Testis (tissue), 5 donors: ENCODE measurements at places on chromosomes 2 and 18.

DNA sequence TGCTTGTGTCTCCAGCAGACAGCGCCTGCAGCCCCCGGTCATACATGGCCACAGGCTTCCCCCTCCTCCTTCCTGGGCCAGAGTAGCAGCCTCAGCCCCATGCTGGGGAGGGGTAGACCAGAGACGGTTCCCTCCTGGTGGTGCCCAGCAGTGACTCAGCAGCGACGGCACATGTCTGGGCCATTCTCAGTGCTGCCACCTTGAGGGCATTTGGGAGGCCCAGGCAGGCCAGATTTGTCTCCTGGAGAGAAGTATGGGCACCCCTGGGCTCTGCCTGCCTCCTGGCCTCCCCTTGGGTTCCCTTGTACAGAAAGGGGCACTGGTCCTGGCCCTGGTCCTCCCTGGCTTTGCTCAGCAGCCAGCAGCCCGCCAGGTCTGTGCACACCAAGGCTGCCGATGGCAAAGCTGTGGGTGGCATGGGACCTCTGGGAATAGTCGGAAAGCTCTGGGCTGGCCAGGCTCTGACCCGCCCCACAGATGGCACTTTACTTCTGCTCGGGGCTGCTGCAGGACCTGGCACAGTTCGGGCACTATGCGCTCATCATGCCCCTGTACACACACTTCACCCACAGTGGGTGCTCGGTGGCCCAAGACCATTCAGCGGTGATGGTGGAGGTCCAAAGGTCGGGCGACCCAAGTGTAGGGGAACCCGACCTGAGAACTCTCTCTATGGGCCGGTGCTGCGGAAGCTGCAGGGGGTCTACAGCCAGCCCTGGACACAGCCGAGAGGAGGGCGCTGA lies 11.4 kb upstream of the ALPI start:
- peak; percentile 70 for DNase-seq

- no peak for DNase-seq
Observed at GRCh38 chr2:26679867-26680266, 12.7 kb upstream of the KCNK3 start.

- no peak for DNase-seq
Observed at GRCh38 chr2:24449344-24449743, 41.7 kb upstream of the NCOA1 start.

GRCh38 chr2:138640921-138641676 lies 139.1 kb downstream of the NXPH2 start:
- no peak for DNase-seq

DNA sequence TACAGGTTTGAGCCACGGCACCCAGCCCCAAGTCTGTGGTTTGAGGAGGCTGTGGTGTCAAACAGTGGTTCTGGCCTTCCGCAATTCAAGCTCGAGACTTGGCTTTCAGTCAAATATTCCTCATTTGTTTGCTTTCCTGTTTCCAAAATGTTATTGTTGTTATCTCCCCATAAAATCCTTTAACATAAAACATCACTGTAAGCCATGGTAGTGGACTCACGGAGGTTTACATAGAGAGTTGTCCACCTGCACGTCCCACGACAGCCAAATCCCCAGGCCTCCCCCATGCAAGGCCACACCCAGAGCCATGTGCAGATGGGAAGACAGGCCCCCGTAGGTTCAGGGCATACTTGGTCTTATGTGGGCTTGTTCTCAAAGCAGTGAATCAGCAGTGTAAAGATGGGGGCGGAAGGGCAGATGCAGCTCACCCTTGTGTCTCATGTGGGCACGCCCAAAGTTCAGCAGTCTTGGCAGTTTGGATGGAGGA lies 18.9 kb upstream of the ST3GAL5 start:
- no peak for DNase-seq

DNA sequence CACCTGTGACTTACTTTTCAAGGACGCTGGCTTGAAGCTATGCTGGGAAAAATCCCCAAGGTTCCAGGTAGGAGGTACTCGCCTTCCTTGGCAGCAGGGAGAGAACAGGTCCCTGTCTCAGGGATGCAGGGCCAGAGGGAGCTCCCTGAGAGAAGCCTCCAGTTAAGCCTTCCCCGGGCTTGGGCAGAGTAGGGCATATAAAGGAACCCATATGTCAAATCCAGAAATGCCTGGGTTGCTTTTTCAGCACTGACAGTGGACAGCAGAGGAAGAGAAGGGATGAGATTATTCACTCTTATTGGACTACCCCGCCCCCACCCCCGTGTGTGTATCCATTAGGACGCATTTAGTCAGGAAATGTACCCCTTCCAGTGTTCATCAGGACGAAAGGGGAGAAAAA lies 89.3 kb upstream of the TEX51 start:
- no peak for DNase-seq

- DNase-seq, result no peak
Observed at GRCh38 chr2:48906633-48907032, 151.1 kb upstream of the LHCGR start.

DNA sequence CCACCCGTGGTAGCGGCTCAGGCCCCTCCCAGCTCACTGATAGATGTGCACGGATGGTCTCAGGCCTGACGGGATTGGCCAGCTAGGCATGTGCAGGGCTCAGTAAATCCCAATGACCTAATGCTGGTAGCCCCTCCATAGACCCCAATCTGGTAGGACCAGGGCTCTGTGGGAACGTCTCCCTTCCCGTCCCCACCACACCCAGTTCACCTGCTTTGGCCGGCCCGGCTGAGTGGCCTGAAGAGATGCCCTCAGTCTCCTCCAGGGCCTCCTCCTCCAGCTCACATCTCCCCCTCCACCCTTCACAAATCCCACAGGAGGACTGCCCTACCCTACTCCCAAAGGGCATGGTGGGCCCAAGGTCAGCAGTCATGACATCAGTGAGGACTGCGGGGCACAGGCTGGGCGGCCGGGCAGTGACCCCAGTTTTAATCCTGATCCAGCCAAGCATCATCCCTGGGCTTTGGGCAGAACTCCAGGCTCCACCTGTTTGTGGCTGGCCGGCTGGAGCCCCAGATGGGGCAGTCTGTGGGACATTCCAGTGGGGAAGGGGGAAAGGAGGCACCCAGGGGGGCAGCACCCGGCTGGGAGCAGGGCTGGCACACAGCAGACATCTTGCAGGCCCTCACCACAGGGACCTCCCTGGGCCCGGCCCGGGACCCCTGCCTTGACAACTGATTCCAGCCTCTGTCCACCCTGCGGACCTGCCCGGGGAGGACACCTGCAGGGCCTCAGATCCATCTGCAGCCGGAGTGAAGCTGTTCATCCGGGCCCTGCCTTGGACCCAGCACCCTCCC lies 2.3 kb downstream of the KIF1A start:
- DNase-seq, result no peak

GRCh38 chr2:156649596-156649995 lies 213.4 kb downstream of the GPD2 start:
- peak; percentile 26 for DNase-seq

DNA sequence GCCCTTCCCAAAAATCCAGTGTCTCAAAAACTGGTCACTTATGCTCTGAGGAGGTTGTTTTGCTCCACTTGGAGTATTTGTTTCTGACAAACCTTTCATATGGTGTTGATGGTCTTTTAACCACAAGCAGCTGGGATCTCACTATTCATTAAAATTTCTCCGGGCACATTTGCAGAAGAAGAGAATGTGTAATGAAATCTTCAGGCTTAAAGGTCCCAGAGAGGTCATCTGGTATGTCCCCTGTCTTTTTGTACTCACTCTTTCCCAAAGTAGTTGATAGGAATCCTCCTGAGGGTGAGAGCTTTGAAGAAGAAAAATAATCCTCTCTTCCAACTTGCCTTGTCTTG lies 430.8 kb downstream of the SETBP1 start:
- DNase-seq, result no peak

GRCh38 chr2:121245120-121245820 lies 39.7 kb downstream of the TFCP2L1 start:
- DNase-seq, result no peak

- DNase-seq, result no peak
Observed at GRCh38 chr2:30871440-30871839, 64.2 kb upstream of the CAPN13 start.

DNA sequence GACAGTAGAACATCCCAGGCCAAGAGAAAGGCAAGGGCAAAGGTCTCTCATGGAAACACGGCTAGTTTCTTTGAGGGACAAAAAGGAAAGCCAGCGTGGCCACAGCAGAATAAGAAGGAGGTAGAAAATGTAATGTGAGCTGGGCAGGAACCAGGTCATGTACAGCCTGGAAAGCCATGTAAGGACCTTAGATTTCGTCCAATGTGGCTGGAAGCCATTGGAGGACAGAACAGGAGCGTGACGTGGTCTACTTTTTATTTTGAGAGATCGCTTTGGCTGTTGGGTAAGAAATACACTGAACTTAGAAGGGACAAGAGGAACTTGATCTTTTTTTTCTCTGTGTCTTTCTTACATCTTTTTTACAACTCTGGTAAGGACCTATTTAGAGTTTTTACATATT lies 57.8 kb upstream of the ANKRD44 start:
- DNase-seq, result no peak

DNA sequence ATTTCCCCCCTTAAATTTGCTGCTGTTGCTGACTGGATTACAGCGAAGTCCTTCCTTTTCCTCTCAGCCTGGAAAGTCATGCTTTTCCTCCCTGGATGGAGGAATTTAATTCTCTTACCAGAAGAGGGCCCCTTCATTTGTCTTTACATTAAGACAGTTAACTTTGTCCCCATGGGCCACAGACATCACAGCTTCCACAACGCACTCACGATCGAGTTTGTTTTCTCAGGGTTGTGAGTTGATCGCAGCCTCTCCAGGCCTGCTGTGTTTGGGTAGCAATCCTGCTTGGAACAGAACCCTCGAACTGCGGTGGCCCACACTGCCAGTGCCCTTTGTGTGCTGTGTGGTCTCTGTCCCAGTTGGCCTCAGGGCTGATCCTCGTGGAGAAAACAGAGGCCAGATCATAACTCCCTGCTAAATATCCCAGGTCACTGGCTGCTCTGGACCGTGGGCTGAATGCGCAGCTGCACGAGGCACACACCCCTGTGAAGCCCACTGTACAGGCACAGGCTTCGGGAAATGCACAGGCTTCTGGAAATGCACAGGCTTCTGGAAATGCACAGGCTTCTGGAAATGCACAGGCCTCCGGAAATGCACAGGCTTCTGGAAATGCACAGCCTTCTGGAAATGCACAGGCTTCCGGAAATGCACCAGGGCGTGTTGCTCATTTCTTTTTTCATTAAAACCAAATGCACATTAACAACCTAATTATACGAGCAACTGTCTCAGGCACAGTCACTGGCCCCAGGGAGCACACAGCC lies 2.2 kb upstream of the PDIA6 start:
- DNase-seq, result no peak

- no peak for DNase-seq
Observed at GRCh38 chr2:39484620-39485495, 47.8 kb upstream of the MAP4K3 start.

DNA sequence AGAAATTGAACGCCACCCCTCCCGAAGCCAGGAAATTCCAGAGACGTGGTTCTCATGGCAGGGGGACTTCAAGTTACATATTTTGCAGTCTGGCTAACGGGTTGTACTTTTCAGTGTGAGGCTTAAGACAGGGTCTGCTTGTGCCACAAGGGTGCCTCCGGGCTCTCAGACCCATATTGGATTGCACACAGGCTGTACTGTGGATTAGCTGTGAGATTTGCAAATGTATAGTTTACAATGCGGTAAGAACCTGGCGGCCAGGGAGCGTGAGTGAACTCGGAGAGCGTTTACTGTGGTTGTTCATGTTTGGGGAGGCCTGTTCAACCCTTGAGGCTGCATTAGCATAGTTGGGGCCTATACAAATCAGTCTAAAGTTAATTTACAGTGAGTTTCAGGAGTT lies 143.9 kb upstream of the SIX2 start:
- no peak for DNase-seq

DNA sequence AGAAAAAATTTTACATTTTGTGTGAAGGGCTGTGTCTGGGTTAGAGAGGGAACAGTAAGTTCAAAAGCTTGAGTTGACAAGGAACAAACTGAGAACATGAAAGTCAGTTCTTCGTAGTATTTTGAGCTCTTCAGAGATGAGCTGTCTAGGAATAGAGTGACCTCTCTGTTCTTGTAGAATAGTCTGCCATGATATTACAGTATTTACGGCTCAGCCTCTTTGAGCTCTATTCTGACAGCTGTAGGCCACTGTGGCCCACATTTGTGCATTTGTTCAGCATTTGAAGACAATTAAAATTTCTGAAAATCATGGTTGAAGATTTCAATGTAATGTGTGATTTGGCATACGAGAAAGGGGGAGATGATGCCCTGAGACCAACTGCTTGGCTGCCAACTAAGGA lies 172.8 kb downstream of the MGAT5 start:
- no peak for DNase-seq

DNA sequence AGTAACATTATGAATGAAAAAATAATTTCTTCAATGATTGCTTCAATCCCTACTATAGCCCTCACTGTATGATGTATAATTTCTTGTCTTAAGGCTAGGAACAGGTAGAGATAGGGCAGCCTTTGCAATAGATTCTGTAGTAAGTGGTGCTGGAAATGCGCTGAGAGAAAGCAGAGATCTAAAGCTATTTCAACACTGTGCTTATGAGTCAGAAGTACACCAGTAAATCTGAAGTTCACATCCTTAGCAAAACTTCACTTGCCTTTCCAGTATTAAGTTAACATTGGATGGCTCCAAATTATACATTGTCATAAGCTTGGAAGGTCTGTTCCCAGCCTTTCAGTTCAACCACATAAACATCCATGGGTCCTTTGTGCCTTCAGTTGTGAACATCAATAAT lies 178.2 kb upstream of the EPHA4 start:
- DNase-seq, result no peak

DNA sequence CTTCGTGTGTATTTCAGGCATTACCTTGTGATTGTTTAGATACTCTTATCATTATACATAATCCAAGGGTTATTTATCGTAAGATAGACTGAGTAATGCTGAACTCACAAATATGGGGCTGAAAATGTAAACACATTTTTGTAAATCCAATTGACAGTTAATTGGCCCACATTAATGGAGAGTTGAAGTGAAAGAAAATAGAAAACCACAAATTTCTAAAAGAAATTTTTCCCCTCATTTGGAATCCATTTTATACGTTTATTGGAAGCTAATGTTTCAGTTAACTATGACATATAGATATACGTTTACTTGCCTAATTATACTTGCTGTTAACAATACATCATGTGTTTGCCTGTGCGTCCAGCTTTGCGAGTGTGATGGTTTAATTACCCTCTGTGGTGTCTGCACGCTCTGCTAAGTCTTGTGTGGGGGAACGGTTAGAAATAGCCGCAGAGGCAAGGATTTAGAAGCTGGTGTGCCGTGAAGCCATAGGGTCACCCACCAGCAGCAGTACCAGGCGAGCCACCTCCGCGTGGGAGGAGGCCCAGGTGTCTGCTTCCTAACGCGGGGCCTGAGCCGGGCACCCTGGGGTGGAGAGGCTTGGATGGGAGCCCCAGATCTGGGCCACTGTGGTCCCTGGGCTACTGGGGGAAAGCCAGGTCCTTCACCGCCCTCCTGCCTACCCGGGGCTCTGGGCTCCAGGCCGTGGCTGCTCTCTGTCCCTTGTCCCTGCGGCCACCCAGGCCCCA lies 38.0 kb downstream of the TSHZ1 start:
- DNase-seq, result no peak

DNA sequence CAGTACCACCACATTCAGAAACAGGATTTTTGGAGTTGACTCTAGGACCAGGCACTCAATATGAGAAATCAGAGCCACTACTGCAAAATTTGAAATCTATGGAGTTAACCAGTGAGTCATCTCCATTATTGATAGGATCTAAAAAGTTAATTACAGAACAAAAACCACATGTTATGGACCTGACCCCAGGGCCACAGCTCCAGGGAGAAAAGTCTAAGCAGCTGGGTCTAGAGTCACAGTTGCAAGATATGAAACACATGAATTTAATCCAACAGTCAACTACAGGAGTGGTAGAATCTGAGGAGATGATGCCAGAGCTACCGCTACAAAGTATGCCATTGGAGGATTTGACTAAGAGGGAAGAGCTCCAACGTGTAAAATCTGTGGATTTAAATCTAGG lies 13.4 kb upstream of the ZNF512 start:
- DNase-seq, result no peak

- DNase-seq, result no peak
Observed at GRCh38 chr2:96204836-96205624, 3.6 kb downstream of the STARD7 start.
